IMR-90 (cell line): ENCODE measurements at places on chromosomes 7 and 10. TPM values are rescaled to one million over a fixed set of nuclear protein-coding genes. Genes with fewer than 3 reads are reported as not detected.

- no peak for DNase-seq
Observed at GRCh38 chr10:76333796-76334195, 902.4 kb downstream of the LRMDA start.

Gene TMEM139
- not detected in 2 replicates for total RNA-seq

- no peak for DNase-seq
Observed at GRCh38 chr10:96410296-96410695, 51.5 kb upstream of the OPALIN start.

DNA sequence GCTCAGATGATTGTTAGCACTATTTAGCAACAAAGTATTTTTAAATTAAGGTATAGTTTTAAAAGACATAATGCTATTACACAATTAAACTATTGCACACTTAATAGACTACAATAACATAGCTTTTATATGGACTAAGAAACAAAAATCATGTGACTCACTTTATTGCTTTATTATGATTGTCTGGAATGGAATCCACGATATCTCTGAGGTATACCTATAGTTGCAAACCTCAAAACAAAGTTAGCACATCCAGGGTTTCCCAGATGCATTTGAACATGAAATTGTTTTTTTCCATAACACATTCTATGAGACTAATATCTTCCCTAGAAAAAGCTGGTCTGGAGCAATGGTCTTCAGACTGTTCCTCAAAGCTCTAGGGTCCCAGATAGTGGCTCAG is 18.3 kb upstream of the RPEL1 start:
- DNase-seq = peak; percentile 29

- DNase-seq = no peak
Observed at GRCh38 chr7:137295739-137296324, 47.7 kb downstream of the PTN start.
